CD8-positive, alpha-beta memory T cell (primary cell): ENCODE measurements at places on chromosomes 12 and 14.

DNA sequence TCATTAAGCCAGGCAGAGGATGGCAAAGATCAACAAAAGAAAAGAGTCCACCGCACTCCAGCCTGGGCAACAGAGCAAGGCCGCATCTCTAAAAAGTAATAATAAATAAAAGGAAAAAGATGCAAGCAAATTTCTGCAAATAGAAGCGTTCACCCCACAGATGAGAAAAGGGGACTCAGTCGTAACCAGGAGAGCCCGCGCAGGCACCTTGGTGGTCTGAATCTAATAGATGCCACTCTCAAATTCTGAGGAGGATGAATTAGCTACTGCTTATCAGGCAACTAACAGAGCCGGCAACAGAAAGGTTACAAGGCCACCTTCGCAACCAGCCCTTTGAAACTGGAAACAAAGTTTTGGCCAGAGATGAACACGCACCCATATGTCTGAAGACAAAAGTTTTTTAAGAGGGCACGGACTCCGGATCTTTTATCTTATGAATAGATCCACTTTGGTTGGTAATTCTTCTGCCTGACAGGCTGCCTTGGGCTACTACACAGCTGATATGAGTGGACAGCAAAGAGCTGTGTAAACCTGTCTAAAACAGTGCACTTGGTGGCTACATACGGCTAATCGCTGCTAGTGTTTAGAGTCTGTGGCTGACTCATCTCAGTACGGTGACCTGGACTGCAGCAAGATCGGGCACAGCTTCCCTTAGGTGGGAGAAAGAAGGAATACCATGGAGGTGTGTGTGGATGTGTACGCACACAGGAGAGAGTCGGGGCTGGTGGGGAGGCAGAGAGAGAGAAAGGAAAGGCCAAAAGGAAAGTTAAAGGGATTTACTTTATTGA lies 32.9 kb upstream of the TTC7B start:
- DNase-seq, result no peak

- no peak for DNase-seq
Measured at GRCh38 chr14:100803226-100803625, 22.7 kb upstream of the MEG3 start.

GRCh38 chr14:92153581-92153980 lies 31.8 kb downstream of the CPSF2 start:
- no peak for DNase-seq

- DNase-seq, result no peak
Measured at GRCh38 chr12:114339626-114340025, 66.3 kb downstream of the TBX5 start.

DNA sequence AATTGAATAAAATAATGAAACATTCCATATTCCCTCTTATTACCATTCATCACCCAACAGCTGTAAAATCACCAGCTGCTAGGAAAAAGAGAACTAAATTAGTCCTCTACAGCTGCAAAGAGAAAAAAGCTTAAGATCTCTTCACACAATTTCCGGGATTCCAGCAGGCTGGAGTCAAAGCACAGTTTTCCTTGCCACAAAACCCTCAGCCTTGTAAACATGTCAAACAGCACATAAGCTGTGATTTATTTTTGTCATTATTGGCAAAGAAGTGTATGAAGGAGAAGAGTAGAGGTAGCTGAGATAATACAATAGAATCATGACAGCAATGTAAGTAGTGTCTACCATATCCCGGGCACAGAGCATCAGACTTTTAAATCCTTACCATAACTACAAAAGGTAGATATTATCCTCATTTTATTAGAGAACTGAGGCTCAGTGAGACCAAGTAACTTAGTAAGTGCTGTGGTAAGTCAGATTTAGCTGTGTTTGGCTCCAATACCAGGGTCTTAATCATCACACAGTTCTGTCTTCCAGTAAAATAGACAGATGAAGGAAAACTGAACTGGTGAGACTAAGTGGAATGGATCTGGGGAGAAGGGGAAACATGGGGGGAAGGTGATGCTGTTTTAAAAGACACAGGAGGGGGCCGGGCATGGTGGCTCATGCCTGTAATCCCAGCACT lies 57.3 kb downstream of the NTN4 start:
- no peak for DNase-seq

- peak; percentile 68 for DNase-seq
Measured at GRCh38 chr14:21191809-21192446, 36.1 kb upstream of the OR5AU1 start.

- DNase-seq, result peak; percentile 13
Measured at GRCh38 chr14:99971941-99972747, 93.1 kb upstream of the EVL start.

DNA sequence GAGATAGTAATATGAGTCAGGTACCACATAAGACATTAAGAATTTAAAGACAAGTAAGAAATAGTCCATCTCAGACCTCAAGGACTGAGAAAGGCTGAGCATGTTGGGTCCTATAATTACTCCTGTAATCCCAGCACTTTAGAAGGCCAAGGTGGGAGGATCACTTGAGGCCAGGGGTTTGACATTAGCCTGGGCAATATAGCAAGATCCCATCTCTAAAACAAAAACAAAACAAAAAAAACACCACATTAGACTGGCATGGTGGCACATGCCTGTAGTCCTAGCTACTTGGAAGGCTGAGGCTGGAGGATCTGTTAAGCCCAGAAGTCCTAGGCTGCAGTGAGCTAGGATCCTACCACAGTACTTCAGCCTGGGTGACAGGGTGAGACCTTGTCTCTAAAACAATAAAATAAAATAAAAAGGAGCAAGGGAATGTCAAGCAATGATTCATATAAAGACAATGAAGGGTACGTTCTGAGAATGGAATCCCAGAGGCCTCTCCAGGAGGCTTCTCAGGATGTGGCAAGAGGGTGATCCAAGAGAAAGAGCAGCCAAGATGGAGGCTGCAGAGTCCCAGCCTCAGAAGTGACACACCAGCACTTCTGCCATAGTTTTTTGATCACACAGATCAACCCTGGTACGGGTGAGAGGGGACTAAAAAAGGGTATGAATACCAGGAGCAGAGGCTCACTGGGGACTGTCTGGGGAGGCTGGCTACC lies 206.4 kb downstream of the CRADD start:
- no peak for DNase-seq

DNA sequence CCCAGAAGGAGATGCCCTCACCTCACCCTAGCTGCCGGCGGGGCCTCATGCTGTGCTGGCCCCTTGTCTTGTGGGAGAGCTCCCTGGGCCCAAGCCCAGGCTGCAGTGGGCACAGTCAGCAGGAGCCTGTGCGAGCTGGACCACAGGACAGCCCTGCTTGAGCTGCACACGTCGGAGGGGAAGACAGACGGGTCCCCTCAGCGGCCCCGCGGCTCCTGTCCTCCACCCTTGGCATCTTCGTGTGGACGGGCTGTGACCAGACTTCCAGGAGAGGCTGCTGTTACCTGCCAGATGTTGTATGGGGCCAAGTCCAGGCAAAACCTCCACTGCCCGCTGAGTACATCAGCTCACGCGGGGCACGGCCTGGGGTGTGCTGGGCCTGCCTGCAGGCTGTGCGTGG lies 9.4 kb upstream of the TEX22 start:
- peak; percentile 37 for DNase-seq

DNA sequence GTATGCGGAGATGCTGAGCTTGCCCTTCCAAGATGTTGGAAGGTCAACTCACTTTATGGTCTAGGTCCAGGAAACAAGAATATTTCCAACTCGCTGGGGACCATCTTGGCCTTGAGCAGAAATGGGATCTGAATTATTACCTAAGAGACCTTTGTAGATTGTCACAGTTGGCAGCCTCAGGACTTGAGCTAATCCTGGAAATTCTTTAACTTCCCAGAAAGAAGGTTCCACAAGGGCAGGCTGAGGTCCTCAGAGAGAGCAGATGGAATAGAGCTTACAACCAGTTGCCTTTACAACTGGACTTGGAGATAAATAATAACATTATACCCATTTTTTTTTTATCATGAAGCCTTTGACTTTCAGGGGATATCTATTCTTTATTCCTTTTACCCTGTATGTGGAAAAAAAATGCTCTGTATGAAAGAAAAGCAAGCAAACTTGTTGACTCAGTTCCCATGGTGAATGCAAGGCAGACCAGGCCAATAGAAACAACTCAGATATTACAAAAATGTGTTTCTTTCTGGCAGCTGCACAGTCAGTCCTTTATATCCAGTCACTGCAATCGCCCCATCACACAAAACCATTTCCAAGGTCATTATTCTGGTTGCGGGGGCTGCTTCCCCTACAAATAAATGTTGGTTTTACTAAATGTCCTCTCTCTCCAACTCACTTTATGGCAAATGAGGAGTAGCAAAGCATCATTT lies 401.4 kb downstream of the ZFP36L1 start:
- no peak for DNase-seq
